Activated CD4-positive, alpha-beta T cell treated with anti-CD3 and anti-CD28 coated beads for 1 hour (primary cell): ENCODE measurements at places on chromosomes 7 and 10.

GRCh38 chr7:19944363-19945120, 171.1 kb upstream of the TMEM196 start:
- no peak for DNase-seq

DNA sequence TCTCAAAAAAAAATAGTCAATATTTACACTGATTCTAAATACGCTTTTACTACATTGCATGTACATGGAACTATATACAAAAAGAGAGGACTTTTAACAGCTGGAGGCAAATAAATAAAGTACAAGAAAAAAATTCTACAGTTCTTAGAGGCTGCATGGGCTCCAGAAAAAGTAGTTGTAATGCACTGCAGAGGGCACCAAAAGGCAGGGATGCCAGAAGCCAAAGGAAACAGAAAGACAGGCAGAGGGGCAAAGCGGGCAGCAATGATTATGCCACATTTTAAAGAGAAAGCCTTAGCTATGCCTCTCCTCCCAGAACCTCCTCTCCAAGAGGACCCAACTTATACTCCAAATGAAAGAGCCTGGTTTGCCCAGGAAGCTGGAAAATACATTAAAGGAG, 11.6 kb upstream of the ADCK2 start:
- no peak for DNase-seq

GRCh38 chr7:20795881-20796280, 9.2 kb upstream of the SP8 start:
- no peak for DNase-seq

GRCh38 chr10:87818505-87819288, 671 bp upstream of the ATAD1 start:
- DNase-seq: peak; percentile 53

DNA sequence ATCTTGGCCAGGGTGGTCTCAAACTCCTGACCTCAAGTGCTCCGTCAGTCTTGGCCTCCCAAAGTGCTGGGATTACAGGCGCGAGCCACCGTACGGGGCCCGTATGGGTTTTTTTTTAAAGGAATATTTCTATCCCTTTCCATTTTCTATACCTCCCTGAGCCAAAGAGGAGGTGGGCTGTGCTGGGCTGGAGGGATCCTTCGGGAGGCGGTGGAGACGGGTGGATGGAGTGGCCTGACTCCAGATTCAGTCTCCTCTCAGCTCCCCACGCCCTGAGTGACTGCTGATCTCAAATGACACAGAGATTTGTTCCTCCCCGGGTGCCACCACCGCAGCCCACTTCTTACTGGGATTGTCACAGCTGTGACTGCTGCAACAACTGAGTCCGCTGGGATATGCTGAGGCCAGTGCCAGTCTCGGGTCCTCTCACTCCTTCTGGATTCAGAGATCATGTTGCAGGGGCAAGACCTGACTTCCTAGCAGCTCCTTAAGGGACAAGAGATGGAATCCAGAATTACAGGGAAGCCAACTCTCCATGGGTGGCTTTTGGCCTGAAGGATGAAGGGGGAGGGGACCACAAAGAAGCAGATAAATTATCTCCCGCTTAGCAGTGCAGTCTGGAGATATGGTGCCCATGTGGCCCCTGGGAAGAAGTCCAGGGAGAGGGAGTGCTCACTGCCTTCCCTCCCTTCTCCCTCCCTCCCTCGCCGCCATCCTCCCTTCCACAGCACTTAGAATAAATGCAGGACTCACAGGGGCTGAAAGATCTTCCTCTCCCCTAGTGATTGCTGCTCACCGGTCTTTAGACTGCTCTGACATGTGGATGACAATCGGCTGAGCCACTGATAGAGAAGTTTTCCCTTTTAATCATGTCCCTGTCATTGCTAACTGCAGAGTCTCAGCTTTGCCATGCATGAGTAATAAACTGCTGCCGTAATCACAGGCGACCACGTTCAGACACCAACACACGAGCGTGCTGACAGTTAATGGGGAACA, 14.3 kb downstream of the GALNT17 start:
- no peak for DNase-seq

GRCh38 chr10:514137-514671, 175.3 kb downstream of the DIP2C start:
- DNase-seq: no peak
